ENCODE measurements at places on chromosomes 6 and 20.
A peak's percentile ranks its signal among the peaks of the same experiment; 100 is the strongest.

DNA sequence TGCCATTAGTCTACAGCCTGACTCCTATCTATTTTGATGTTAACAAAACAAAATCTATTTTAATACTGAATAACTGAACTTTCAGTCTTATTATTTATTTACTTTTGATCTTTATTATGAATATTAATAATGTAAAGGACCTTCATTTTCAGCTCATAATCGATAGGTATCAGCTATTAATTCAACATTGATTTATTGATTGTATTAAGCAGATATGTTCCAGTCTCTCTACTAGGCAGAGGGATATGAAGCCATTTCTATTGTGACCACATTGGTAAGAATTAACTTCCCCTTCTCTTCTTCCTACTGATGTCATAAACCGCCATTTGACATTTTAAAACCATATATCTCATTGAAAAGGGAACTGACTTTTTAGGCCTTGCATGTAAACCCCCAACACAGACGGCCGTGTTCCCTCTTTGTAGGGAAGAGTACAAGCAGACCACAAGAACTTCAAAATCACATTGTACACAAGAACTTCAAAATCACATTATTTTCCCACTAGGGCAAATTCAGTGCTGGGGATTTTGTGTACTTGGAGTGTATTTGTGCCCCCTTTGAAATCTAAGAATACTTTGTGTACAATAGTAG, 69.5 kb upstream of the FABP7 start:
- no peak for DNase-seq

GRCh38 chr6:39054577-39055142, 6.1 kb downstream of the GLP1R start:
- no peak for DNase-seq

DNA sequence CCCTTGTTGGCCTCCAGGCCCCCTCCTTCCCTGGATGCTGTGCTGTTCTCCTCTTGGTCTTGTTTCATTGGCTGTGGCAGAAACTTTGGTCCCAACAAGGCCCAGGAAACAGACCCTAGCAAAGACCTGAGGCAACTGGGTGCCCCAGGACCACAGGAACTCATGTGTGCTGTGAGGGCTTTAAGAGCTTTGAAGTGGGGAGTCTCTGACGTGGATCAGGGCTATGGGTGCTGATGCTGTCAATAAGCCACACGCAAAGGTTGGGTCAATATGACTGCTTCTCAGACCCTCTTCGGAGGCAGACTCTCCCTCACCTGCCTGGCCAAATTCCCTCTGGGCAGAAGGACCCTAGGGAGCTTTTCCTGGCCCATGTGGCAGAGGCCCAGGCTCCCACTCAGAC, 91.5 kb upstream of the MLN start:
- DNase-seq, result no peak

DNA sequence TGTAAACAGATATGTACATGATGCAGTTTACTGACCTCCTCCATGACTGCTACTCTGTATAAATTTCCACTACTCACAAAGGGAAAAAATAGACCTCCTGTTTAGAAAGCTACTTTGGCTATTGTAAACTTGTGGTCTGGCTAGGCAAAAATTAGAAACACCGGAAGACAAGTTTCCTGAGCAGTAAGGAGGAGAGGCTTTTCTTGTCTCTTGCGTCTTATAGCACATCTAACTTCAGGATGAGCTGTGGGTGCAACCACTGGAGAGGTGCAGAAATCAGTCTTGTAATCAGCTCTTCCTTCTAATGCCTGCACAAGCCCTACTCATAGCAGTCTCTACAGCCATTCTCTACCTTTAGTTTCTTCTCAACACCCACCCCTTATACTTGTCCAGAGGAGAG, 296.5 kb upstream of the SLC35B3 start:
- DNase-seq, result no peak

GRCh38 chr6:38116248-38116647, 296.7 kb downstream of the ZFAND3 start:
- no peak for DNase-seq

- DNase-seq, result no peak
These were observed 89.9 kb downstream of the UST start for GRCh38 chr6:148836751-148837150.

DNA sequence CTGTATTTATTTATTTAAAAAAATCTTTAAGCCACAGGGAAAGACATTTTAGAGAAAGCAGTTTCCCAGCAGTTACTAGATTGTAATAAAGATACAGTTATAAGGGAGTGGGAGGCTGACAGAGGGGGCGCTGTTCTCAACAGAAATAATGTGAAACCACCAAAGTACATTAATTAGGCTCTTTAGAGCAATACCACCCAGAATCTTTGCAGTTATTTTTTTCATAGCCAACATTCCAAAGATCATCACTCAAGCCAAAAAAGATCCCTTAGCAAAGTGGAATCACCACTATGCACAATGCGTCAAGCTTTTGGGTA, 331.3 kb upstream of the DEFB112 start:
- no peak for DNase-seq

GRCh38 chr6:142714951-142715785, 229.8 kb downstream of the HIVEP2 start:
- DNase-seq, result no peak

- peak; percentile 72 for DNase-seq
These were observed 773 bp upstream of the AHI1 start for GRCh38 chr6:135498185-135498841.

- no peak for DNase-seq
These were observed 127.2 kb downstream of the MTHFD1L start for GRCh38 chr6:150992703-150993102.

GRCh38 chr20:48823960-48824498, 3.8 kb downstream of the PREX1 start:
- no peak for DNase-seq

DNA sequence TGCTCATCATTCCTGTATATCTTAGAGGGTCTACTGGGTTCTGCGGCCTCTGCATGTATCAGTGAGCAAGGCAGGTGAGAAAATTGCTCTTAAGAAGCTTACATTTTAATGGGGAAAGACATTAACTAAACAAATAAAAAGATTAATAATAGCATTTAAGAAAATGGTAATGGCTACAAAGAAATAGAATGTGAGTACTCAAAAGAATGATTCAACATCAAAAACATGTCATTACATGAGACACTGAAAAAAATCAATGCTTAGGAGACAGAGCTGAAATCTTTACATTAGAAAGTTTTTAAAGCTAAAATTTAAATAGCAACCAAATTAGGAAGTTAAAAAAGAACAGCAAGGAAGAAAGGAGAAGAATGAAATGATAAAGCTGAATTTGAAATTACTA, 146.9 kb upstream of the PHACTR1 start:
- no peak for DNase-seq

DNA sequence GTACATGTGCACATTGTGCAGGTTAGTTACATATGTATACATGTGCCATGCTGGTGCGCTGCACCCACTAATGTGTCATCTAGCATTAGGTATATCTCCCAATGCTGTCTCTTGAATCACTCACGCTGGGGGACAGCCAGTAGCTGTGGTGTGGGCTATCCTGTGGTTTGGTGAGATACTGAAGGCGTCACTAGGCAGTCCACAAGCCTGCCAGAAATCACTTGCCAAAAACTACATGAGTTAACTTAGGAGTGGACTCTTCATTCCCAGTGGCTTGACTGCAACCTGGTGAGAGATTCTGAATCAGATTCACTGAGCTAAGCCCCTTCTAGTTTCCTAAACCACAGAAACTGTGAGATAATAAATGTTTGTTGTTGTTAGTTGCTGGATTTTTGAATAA, 191.3 kb downstream of the TSHZ2 start:
- DNase-seq, result no peak

DNA sequence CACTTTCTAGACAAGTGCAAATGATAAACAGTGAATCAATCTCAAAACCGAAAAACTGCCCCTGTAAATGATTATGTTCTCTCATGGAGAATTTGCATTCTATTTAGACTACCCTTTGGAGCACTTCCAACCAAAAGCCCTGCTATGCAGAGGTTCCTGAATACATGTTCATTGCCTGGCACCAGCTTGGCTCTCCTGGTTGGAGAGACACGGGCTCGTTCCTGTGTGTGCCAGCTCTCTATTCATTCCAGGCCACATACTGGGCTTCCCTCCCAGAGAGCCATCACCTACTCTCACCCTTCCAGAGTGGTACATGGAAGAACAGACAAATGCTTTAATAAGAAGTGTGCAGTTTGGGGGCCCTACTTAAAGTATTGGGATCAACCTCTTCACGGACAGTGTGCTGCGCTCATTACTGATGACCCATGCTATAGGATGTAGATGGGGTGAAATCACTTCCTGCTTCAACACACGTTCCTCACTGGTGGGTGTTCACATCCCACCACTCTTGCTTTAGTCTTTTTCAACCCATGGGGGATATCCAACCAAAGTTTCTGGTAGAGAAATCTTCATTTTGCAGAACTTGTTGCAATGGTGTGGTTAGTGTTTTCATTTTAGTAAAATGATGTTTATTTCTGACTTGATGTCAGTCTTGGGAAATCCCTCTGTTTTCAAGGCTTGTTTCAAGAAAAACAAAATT, 38.5 kb upstream of the NAA20 start:
- DNase-seq, result no peak

- no peak for DNase-seq
These were observed 101.0 kb downstream of the KIF16B start for GRCh38 chr20:16472045-16472872.

GRCh38 chr6:88358846-88359245, 192.7 kb upstream of the CNR1 start:
- no peak for DNase-seq

GRCh38 chr6:390914-391558, 516 bp upstream of the IRF4 start:
- DNase-seq, result no peak

DNA sequence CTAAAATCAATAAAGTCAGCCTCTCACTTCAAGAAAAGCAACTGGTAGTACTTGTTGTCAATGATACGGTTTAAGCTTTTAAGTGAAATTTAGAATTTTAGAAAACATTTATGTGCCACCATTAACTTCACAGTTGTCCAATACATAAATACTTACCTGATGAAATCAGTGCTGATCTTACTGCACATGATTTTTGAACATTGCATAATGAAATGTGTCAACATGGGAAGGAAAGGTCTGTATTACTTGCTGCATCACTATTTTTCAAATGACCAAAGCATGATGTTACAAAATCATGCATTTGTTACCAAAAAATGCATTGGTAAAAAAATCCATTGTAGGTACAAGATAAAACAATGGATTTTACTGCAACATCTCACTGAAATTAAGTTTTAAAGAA, 284.3 kb downstream of the EPM2A start:
- DNase-seq, result no peak

DNA sequence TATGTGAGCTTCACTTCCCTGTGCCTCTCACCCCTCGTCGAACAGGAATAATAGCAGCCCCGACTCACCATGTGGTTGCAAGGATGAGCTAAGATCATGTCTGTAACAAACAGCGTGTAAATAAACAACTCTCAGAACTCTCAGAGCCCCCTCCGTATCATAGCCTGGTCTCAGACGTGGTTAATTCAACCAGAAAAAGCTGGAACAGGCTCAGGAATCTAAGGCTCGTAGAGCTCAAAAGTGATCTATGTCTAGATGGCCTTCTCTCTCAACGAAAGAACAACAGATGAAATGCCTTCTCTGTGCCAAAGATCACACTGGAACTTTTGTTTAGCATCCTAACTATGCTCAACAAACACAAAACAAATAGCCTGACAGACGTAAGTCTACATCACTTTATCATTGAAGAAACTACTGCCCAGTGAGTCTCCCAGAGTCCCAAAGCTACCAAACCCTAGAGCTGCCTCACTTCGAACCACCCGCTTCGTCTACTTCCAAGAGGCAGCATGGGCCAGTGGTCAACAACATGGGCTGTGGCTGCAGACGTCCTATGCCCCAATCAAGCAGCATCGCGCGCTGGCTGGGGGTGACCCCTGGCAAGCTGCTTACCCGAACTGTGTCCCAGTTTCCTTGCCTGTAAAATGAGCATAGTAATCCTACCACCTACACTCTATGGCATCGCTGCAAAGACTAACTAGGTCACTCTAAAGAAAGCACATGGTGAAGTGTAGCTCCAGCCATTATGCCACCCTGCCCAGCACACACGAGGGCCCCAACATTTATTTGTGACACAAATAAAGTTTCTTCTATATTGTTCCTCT, 35.1 kb downstream of the NFATC2 start:
- DNase-seq, result no peak

- DNase-seq, result no peak
These were observed 6.7 kb downstream of the MCUR1 start for GRCh38 chr6:13807696-13808095.

DNA sequence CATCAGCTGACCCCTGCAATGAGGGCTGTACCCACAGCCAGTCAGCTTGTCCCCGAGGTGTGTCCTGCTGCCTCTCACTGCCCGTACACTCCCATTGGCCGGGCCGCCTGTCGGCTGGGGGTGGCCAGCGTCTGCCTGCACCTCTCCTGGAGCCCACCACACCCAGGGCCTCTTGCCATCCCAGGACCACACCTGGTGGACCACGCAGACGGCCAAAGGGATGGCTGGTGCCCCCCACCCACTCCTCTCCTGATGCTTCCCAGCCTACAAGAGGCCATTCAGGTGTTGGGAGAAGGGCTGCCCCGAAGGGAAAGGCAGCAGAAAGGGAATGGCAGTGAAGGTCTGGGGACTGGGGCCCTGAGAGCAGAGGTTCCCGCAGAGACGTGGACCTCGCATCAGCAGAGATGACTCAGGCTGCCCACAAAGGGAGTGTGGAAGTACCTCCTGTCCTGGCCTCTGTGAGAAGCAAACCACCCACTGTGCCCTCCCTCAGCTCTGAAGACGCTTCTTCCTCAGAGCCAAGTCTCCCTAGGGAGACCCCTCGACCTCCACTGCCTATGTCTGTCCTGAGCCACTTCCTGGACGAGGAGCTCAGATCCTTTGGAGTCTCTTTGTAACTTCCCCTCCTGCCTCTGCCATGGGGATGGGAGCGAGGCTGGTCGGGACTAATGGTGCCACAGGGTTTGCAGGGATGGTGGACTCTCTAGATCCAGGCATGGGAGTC, 60.9 kb downstream of the PYGB start:
- DNase-seq, result no peak

- no peak for DNase-seq
These were observed 31.5 kb downstream of the TRAF3IP2 start for GRCh38 chr6:111573892-111574797.
